ENCODE measurements at places on chromosomes 16 and 17. TPM values are rescaled to one million over a fixed set of nuclear protein-coding genes. Genes with fewer than 3 reads are reported as not detected.
A peak's percentile ranks its signal among the peaks of the same experiment; 100 is the strongest.

SRL gene
- total RNA-seq, result 408 TPM

- no peak for DNase-seq
These were observed 35.2 kb upstream of the CBX4 start for GRCh38 chr17:79874329-79874981.

SLC12A3 gene
- not detected for total RNA-seq

VASN gene
- total RNA-seq, result 3.8 TPM

- no peak for DNase-seq
These were observed 152.7 kb upstream of the ERCC4 start for GRCh38 chr16:13767215-13767614.

GRCh38 chr17:78224231-78225087 lies 7.0 kb upstream of the TMEM235 start:
- no peak for DNase-seq

GRCh38 chr16:89581861-89582563 lies 6.5 kb downstream of the CPNE7 start:
- DNase-seq, result no peak

TMC8 gene
- total RNA-seq, result 5.8 TPM

- DNase-seq, result no peak
These were observed 344.6 kb downstream of the XYLT1 start for GRCh38 chr16:17126156-17126555.

DNA sequence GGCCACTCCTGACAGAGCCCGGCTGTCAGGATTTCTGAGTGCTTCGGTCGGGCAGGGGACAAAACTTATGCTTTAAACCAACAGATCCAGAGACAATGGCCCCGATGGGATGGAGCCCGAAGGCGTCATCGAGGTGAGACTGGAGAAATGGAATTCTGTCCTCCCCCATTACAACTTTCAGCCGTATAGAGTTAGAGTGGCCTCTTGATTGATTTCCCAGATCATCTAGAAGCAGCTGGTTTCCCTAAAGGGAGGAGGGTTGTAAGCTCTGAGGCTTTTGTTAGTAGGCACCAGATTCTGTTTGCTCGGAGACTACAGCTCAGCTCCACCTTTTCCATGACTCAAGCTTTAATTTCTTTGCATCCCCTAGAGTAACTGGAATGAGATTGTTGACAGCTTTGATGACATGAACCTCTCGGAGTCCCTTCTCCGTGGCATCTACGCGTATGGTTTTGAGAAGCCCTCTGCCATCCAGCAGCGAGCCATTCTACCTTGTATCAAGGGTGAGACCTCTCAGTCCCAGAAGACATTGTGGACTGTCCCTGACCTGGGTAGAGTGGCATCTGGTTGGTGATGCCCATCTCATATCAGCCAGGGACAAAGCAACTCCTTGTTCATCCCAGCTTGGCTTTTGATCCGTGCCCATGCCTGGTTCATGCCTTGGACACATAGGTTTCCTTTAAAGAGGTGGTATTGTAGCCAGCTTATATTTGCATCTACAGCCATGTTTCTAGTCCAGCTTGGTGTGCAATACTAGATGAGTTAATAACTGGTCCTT lies 5.1 kb upstream of the CD68 start:
- DNase-seq, result no peak

GRCh38 chr17:28551421-28552175 lies 826 bp downstream of the UNC119 start:
- DNase-seq, result peak; percentile 23

HP gene
- total RNA-seq, result 1.5 TPM

DNA sequence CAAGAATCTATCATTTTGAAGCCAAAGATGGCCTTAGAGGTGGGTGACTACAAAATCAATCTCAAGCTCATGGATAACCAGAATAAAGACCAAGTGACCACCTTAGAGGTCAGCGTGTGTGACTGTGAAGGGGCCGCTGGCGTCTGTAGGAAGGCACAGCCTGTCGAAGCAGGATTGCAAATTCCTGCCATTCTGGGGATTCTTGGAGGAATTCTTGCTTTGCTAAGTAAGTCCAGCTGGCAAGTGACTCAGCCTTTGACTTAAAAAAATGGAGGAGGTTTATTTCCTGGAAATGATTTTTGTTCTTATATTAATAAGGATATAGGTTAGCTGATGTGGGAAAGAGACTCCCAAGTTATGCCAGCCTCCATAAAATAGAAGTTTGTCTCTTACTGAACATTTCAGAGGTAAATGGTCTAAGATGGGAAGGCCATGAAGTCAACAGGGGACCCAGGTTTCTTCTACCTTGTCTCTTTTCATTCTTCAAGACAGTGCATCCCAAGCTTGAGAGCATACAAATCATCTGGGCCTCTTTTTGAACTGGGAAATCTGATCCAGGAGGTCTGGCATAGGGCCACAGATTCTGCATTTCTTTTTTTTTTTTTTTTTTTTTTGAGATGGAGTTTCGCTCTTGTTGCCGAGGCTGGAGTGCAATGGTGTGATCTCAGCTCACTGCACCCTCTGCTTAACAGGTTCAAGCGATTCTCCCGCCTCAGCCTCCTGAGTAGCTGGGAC lies 19.8 kb upstream of the TANGO6 start:
- no peak for DNase-seq

- peak; percentile 82 for DNase-seq
These were observed 21.7 kb upstream of the USP36 start for GRCh38 chr17:78862073-78863023.

GRCh38 chr16:56779906-56780305 lies 50.0 kb downstream of the NUP93 start:
- no peak for DNase-seq

GRCh38 chr16:1308036-1308976 lies 1.1 kb upstream of the UBE2I start:
- DNase-seq, result peak; percentile 73

All from heart left ventricle (tissue), 16 donors.